ENCODE measurements at places on chromosomes 12 and 14.

GRCh38 chr12:54397157-54397556 lies 12.6 kb upstream of the ZNF385A start:
- no peak for DNase-seq

DNA sequence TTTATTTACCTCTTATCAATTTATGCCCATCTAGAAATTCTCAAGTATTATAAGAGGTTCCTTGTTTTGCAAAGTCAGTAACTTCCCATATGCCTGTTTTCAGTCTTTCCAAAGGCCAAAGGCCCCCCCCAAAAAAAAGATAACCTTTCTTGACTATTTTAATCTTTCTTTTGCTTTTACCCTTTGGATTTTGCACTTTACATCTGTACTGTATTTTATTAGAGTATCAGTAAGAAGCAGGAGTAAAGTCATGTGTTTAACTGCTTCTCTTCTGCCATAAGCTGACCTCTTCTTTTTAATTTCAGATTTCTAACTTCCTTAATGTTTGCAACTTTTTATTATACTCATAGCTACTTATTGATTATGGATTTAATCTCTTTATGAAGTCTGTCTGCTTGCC lies 716.4 kb upstream of the NOVA1 start:
- no peak for DNase-seq

- no peak for DNase-seq
Observed at GRCh38 chr14:36524874-36525745, 5.1 kb upstream of the NKX2-1 start.

- peak; percentile 93 for DNase-seq
Observed at GRCh38 chr12:118376089-118377020, at the start of gene SUDS3. SUDS3 (plus strand) TSS chr12:118376555; CDS start chr12:118376692, 137 bp downstream.

GRCh38 chr12:126160912-126161311 lies 1095.7 kb downstream of the AACS start:
- DNase-seq, result no peak

DNA sequence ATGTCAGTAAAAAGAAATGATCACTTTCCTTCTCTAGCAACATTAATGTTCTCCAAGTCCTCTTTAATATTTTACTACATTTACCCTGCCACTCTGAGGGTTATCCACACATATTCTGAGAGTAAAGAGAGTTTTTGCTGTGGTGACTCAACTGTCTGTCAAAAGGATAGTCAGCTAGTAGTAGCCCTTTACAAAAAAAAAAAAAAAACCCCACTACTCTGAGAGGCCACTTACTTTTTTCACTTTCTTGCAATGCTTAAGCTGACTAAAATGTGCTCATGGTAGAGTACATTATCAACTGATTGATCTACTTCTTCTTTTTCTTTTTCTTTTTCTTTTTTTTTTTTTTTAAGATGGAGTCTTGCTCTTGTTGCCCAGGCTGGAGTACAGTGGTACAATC lies 27.6 kb upstream of the PPM1A start:
- DNase-seq, result no peak

- DNase-seq, result no peak
Observed at GRCh38 chr14:95713596-95714371, at the start of gene TCL1A. TCL1A (minus strand) TSS chr14:95714125; CDS start chr14:95714066, 59 bp downstream.

GRCh38 chr14:101755591-101756324 lies 5.8 kb upstream of the PPP2R5C start:
- DNase-seq, result no peak

GRCh38 chr12:1277905-1278304 lies 286.9 kb downstream of the ERC1 start:
- no peak for DNase-seq

- DNase-seq, result no peak
Observed at GRCh38 chr12:95766356-95767019, 24.1 kb downstream of the NTN4 start.

- no peak for DNase-seq
Observed at GRCh38 chr14:104151566-104152245, 13.3 kb downstream of the KIF26A start.

DNA sequence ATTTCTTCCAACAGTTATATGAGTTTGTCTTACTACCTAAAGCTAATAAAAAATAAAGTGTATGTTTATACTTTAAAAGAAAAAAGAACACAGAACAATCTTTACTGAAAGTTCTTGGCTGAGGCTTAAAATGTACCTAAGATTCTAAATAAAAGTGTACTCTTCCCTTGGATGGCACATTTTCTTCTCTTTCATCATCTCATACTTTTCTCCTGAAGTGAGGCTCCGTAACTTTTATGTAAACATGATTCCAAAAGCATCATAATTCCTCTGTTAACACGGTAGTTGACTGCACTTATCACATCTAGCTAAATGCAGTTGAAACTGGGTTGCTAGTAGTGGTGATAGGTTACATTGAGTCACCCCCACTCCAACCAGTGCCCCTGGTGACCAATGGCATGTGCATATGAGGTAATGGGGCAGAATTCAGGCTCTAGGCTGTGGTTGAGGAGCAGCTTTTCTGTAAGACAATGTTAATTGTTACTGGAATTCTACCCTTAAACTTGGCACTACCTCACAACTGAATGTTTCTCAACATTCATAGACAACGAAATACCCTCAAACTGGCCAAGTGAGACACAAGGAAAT lies 38.4 kb downstream of the WASHC3 start:
- DNase-seq, result no peak

GRCh38 chr14:24701062-24701461 lies 67.1 kb upstream of the GZMB start:
- no peak for DNase-seq

DNA sequence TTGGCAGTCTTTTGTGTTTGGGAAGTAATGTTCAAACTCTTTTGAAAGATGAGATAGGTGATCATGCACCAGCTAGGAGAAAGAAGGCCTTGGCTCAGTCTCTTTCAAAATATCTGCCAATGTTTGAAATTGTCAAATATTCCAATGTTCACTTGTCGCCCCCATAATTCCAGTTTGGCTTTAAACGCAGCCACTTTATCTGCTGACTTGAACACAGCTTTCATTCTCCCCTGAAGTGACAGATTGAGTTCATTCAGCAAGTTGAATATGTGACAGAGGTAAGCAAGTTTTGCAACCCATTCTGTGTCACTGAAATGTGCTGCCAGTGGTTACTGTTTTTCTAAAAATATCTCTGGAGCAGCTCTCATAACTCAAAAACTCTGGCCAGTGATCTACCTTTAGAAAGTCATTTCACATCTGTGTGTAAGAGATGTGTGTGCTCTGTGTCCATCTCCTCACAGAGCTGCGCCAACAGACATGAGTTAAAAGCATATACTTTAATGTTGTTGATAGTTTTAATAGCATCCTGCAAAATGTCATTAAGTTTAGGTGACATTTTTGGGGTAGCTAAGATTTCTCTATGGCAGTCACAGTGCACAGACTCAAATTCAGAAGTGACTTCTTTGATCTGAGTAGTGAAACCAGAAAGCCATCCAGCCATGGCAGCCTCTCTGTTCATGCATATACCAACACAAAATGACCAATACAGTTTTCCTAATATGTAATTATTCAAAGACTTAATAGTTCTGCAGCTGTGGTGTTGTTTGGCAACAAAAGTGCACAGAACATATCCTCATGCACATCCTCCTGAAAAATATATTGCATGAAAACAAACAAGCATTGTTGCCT lies 614.3 kb upstream of the MIS18BP1 start:
- no peak for DNase-seq

GRCh38 chr14:54085841-54086240 lies 129.2 kb upstream of the BMP4 start:
- DNase-seq, result no peak

DNA sequence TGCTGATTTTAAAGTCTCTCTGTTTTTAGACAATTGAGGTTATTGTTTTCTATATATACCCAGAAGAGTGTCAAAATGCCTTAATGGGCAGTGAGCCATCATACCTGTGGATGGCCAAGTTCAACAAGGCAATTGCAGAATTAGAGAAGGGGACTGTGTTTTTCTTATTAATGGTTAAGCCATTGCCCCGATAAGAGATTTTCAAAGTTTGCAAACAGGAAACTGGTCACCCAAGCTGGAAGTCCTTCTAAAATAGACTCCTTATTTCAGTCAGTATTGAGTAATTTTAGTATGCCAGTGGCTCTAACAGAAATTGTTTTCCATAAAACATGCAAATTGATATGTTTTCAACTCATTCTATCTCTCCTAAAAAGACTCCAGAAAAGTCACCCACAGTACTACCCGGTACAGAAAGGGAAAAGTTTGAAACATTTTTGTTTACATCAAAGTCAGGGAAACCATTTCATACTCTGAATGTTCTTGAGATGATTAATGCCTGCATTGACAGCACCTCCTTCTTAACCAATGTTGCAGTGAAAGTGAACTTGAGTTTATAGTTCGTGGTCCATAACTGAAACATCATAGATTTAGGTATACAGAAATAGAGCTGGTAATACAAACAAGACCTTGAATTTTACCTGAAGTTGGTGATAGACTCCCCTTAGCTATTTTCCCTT lies 191.1 kb downstream of the TMX1 start:
- no peak for DNase-seq

DNA sequence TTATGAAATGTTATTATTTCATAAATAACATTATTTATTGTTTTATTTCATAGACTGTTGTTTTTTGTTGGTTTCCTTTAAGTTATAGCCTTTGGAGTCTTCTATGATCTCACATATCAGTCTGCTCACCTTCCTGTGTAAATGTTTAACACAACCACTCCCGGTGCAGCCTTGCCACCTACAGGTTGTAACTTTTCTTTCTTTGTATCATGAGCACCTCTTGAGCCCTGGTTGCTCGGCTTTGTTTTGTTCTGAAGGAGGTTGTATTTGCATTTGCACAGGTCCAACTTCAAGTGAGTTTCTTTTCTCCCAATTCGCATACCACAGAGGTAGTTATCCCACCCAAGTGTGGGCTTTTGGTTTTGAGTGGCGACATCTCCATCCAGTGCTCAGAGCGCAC lies 121.4 kb downstream of the SLC15A4 start:
- no peak for DNase-seq

GRCh38 chr12:64824500-64825142 lies at the start of gene TBC1D30:
TBC1D30 (plus strand) TSS chr12:64824647; CDS start chr12:64824880, 233 bp downstream.
- DNase-seq, result peak; percentile 79

DNA sequence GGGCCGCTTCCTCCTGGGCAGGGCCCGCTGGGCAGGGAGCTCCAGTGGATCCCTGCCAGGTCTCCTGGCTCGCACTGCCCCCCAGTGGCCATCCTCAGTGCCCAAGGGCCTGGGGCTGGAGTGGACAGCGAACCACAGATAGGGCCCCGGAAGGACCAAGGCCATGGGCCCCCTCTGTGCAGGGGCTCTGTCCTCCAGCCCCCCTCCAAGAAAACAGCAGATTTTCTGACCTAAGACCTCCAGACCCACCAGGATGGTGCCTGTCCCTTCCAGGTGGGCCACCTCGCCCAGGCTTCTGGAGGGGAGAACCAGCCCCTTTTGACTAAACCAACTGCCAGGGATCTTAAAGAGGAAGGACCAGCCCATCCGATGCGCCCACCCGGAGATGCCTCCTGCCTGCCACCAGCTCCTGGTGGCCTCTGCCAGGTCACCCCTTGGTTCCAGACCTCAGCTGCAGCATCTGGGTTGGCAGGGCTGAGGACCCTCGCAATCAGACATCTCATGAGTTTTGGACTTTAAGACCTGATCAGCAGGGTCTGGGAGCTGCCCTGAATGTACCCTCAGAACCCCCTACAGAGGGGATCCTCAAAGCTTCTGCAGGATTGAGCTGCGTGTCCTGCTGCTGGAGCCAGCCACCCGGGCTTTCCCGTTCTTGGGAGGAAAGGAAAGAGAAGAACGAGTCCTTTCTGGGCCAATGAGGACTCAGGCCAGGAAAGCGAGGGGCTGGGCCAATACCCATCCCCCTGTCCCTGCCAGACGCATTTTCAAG lies 325.8 kb upstream of the DIO3 start:
- DNase-seq, result peak; percentile 27

- no peak for DNase-seq
Observed at GRCh38 chr14:54708982-54709381, 142.1 kb downstream of the SAMD4A start.

GRCh38 chr12:56274299-56274698 lies 7.6 kb downstream of the COQ10A start:
- DNase-seq, result no peak

DNA sequence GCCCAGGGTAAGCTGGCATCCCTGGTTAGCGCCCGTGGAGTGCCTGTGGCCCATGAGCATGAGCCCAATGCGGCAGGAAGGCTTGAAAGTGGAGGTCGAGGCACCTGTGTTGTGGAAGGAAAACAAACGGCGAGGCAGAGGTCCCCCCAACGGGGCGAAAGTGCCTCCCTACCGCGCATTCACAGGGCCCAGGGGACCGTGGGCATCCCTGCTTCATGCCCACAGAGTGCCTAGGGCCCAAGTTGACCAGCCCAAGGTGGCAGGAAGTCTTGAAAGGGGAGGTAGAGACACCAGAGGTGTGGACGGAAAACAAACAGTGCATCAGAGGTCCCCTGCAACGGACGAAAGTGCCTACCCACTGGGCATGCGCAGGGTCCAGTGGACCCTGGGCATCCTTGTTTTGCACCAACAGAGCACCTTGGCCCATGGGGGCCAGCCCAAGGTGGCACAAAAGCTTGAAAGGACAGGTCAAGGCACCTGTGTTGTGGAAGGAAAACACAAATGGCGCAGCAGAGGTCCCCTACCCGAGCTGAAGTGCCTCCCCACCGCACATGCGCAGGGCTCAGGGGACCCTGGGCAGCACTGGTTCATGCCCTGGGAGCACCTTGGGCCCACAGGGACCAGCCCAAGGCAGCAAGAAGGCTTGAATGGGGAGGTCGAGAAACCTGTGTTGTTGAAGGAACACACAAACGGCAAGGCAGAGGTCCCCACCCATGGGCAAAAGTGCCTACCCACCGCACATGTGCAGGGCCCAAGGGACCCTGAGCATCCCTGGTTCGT lies 377.5 kb downstream of the ALG10 start:
- no peak for DNase-seq

- peak; percentile 4 for DNase-seq
Observed at GRCh38 chr14:66503532-66503931, 4.4 kb upstream of the GPHN start.

GRCh38 chr12:32587581-32588495 lies 91.3 kb upstream of the DNM1L start:
- DNase-seq, result no peak

DNA sequence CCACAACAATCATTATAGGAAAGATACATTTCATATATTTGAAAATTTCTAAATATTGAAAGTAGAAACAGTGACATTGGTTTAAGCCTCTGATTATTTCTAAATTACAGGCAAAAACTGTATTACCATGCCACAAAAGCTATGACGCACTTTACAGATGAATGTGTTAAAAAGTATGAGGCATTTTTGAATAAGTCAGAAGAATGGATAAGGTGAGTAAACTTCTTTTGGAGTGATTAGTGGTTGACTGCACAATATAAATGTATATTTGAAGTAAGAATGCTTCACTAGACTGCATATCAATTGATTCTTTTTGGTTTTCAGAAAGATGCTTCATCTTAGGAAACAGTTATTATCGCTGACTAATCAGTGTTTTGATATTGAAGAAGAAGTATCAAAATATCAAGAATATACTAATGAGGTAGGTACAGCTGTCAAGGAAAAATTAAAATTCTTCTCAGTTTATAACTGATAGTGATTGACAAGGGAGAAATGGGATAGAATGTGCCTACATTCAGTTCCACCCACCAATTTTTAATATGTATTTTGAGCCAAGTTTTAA lies 45.0 kb downstream of the TBK1 start:
- DNase-seq, result no peak

- peak; percentile 38 for DNase-seq
Observed at GRCh38 chr14:62162998-62163589, 400.9 kb downstream of the SNAPC1 start.
